HS-27A (cell line): ENCODE measurements at places on chromosomes 6 and 20.

GRCh38 chr6:52360028-52360427, 1.9 kb upstream of the PAQR8 start:
- DNase-seq: no peak

DNA sequence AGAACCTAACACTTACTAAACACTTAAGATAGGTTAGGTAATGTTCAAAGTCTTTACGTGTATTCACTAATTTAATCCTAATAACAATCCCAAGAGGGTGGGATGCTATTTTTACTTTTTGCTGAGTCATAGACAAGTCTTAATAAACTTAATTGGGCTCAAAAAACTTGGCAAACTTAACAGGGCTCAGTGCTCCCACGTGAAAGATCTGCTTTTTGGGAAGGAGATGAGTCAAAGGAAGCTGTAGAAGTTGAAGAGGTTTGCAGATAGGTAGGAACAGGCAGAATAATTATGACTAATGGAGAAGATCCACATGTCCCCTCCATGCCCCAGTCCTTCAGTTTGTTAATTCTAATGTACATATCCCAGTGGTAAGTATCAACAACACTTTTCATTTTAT, 44.5 kb upstream of the STMND1 start:
- DNase-seq: no peak

DNA sequence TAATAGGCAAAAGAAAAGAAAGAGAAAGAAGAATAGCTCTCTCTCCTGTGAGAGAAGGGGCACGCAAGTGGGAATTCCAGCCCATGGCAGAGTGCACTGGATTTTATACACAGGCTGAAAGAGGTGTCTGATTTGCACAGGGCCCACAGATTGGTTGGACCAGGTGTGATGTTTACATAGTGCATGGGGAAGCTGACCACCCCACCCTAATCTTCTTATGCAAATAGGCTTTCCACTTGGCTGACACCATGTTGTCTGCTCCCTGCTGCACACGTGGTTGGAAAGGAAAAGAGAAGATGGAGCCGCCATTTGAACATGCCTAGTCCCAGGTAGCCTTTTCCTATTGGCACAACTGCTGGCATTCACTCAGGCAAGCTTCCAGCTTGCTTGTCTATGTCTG, 20.2 kb downstream of the MICA start:
- DNase-seq: no peak

- DNase-seq: no peak
These were observed 16.8 kb downstream of the L3MBTL3 start for GRCh38 chr6:130035211-130035610.

GRCh38 chr6:168434505-168434904, 6.5 kb upstream of the SMOC2 start:
- no peak for DNase-seq
